Panc1 (cell line): ENCODE measurements at places on chromosomes 3 and 15. TPM values are rescaled to one million over a fixed set of nuclear protein-coding genes. Genes with fewer than 3 reads are reported as not detected.

- H3K27me3 ChIP-seq: peaks cover 3% of the 10 kb centered on the region; the same call in 1 of the 2 replicates
- no peak overlapping the region for H3K4me3 ChIP-seq
- no peaks in the 10 kb centered on the region for H3K36me3 ChIP-seq
- no peak overlapping the region for H3K27ac ChIP-seq
Measured at GRCh38 chr15:58167095-58167691, 29.0 kb downstream of the AQP9 start.

GRCh38 chr15:65310431-65311137 is 6.1 kb downstream of the RNU5B-1 start:
- H3K4me3 ChIP-seq: no peak overlapping the region
- H3K4me1 ChIP-seq: peaks cover 5% of the 10 kb centered on the region; the same call in 1 of the 2 replicates
- no peak overlapping the region for H3K27ac ChIP-seq
- no peak for DNase-seq
- no peaks in the 10 kb centered on the region for H3K36me3 ChIP-seq

GRCh38 chr3:49671291-49672288 is 2.6 kb upstream of the APEH start:
- peaks cover 11% of the 10 kb centered on the region for H3K4me1 ChIP-seq
- peak; percentile 45 for DNase-seq
- no peaks in the 10 kb centered on the region for H3K27me3 ChIP-seq
- H3K36me3 ChIP-seq: peaks cover 4% of the 10 kb centered on the region
- H3K27ac ChIP-seq: no peak overlapping the region
- H3K4me3 ChIP-seq: no peak overlapping the region

The CLDND1 gene
- 77.3 TPM for total RNA-seq

The RYR3 gene
- total RNA-seq: not detected
